D341Med (cell line): ENCODE measurements at places on chromosomes 13 and 19.
A peak's percentile ranks its signal among the peaks of the same experiment; 100 is the strongest.

GRCh38 chr19:14107581-14108461 is 9.7 kb downstream of the PRKACA start:
- no peak for DNase-seq

DNA sequence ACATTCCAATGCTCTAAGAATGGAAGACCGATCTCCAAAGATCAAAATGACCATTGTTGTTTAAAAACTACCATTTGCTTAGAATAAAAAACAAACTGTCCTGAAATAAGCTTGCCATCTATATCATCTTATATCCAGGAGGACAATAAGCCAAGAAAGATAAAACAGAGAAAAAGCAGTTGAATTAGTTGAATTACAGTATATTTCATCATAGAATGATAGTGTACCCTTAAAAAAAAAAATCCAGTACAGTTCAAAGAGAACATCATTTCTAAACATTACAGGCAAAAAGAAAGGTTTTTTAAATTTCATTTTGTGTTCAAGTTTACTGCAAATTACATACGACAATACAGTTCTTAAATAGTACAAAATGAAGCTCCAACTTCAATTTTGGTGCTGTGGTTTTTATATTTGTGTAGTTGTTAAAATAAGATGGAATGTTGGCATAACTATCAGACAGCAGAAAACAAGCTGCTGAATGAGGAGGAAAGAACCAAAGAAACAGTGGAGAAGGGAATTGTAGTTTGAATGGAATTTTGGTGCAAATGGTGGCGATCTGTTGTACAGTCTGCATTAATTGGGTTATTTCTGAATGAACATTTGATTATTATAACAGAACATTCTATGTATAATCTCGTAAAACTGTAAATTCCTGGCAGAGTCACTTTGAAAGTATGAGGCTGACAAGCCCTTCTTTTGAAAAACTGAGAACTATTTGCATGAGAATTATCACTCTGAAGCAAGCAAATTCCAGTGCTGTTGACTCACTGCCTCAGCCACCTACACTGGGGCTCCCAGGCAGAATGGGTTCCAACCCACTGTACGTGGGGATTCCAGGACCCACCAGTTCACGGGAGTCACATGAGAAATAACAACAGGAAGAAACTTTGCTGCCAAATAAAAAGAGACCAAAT is 37.7 kb downstream of the LHFPL6 start:
- no peak for DNase-seq

- no peak for DNase-seq
Measured at GRCh38 chr13:110388108-110388943, 81.2 kb downstream of the COL4A2 start.

DNA sequence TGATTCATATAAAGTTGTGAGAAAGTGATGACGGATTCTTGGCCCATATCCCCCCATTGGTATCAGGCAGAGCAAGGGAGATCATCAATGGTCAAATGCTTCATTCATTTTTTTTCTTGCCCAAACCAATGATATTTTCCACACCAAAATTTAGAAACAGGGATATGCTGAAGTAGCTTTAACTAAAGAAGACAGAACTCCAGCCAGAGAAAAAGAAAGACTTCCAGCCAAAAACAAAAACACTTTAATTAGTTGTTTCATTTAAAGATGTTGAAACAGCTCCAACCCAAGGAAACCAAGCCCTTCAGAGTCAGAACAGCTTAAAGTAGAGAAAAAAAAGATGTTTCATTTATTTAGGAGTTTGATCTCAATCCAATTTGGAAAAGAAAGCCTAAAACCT is 358.9 kb upstream of the NBEA start:
- DNase-seq, result no peak

DNA sequence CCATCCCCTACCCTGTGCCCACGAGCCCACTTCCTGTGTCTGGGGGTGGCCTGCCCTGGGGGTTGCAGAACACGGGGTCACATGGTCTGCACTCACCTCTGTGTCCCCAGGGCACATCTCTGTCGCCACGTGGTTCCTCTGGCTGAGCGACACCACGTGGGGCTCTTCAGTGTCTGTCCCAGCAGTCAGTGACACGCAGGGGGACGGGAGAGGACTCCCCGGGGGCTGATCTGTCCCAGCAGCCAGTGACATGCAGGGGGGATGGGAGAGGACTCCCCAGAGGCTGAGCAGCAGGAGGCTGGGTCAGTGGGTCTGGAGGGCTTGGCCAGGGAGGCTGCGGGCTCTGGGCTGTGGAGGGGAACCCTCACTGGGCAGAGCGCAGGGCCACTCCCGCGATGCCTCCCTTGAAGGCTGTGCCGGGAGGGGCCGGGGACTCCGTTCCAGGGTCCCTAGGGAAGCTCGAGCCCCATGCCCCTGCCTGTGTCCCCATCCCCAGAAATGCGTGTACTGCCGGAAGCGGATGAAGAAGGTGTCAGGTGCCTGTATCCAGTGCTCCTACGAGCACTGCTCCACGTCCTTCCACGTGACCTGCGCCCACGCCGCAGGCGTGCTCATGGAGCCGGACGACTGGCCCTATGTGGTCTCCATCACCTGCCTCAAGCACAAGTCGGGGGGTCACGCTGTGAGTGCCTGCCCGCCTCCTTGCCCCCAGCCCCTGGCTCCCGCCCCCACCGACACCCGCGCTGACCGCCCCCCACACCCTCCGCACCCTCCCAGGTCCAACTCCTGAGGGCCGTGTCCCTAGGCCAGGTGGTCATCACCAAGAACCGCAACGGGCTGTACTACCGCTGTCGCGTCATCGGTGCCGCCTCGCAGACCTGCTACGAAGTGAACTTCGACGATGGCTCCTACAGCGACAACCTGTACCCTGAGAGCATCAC is 174.8 kb downstream of the KDM4B start:
- no peak for DNase-seq

DNA sequence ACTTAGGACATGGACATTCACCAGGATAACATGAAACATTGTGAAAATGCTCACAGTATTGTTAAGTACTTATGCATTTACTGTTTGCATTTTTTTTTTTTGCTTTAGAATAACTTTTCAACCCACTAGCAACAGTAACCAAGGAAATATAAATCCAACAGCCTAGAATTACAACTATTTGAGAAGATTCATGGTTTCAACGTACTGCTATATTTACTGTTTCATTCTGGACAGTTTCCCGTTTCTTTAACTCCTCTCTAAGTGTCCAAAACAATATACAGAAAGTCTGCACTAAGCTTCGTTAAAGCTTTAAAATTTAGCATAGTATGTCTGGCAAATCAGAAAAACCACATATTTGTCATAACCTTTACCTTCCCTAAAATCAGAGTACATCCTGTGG is 2.7 kb downstream of the SMAD9 start:
- no peak for DNase-seq

- DNase-seq, result no peak
Measured at GRCh38 chr19:42242069-42242511, 312 bp downstream of the GSK3A start.

- no peak for DNase-seq
Measured at GRCh38 chr19:21158523-21159135, 16.8 kb downstream of the ZNF431 start.

DNA sequence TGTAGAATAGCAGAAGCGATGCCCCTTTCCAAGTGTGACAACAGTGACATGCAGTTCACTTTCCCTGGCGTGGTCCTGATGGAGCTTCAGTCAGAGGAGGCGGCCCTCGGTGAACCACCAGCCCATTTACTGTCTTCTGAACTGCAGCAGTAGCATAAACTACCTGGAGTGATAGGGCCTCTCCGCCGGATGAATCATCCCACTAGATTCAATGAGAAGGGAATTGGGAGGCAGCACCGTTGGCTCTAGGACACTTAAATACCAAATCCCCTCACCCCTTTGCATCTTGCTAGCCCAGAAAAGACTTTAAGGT is 112.8 kb upstream of the GPR12 start:
- no peak for DNase-seq

DNA sequence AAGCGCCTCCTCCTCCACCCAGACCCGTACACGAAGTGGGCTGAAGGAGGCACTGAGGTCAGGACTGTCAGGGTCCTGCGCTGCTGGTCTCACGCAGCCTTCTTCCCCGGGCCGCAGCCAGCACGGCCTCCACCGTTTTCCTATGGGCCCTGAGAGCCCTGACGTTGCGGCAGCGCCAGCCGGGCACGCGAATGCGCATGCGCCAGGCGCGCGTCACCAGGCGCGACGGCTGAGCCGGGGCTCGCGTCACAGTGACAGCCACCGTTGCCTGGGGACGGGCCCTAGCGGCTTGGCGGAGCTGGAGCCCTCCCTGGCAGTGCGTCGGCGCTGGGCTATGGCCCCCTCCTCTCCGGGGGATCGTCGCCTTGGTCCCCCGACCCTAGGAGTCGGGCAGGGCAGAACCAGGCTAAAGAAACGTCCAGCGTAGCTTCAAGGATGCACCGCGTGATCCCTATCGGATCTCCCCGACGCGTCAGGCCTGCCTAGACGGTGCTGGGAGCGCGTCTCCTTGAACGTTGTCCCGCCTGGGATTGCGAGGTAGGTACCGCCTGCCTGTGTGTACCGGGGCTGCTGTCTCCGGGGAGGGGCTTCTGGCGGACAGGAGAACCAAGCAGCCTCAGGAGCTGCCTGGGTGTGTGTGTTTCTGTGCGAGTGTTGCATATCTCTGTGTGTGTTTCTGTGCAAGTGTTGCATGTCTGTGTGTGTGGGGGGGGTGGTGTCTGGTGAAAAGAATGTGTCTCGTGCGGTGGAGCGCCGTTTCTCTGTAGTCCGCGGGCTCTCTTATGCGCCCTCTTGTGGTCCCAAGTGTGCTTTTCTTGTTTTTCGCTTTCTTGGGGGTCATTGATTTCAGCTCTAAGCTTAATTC is 43.2 kb downstream of the ZNF571 start:
- no peak for DNase-seq

DNA sequence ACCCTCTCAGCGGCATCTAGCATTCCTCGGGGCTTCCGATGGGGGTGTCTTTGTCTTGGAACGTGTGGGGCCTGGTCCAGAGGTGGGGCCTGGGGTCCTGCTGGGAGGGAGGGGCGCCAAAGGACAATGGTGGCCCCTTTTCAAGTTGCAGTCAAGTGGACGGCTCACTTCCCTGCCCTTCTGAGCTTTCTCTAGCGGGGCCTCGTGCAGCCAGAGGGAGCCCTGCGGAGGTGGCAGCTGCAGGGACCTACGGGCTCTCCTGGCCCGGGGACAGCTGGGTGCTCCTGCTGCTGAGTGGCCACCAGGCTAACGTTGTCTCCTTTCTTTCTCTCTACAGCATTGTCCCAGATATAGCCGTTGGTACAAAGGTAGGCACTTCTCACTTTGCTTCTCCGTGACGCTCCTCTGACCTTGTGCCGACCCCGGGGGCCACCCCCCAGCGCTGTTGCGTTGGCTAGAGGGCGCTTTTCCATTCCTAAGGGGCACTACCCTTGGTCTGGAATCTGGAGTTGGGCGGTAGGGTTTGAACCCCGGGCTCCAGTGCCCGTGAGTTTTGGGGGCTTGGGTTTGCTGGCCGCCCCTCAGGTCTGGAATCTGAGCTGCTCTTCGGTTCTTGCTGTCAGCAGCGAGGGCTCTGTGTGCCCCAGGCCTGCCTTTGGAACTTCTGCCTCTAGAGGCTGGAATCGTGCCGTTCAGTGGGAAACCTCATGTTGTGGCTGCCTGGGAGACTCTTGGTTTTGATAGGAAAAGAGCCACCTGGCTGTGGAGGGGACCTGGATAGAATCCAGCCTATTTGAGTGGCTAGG is 2.0 kb downstream of the PTBP1 start:
- no peak for DNase-seq

GRCh38 chr19:7602240-7602934 is 6.7 kb downstream of the CAMSAP3 start:
- peak; percentile 13 for DNase-seq

- DNase-seq, result no peak
Measured at GRCh38 chr19:39834287-39834841, 402 bp upstream of the DYRK1B start.

DNA sequence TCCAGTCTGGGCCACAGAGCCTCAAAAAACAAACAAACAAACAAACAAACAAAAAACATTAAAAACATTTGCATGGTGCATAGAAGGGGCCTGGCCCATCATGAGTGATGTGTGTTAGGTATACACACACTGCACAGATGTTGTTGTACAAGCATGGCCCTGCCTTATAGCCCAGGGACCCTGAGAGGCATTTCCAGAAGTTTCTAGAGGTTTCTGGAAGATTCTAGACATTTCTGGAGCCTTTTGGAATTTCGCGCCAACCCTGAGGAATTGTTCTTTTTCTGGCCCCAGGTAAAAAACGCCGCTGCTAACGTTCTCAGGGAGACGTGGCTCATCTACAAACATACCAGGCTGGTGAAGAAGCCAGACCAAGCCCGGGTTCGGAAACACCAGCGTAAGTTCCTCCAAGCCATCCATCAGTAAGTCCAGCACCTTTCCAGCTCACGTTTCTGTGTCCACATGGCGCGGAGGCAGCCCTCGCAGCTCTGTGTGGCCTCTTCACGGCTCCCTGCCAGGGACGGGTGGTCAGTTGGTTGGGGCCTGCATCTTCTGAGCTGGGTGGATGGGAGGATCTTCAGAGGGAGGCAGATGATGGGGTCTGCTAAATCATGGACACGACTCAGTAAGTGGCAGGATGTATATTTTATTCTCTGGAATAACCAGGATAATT is 18.4 kb upstream of the ARRDC2 start:
- no peak for DNase-seq

GRCh38 chr19:3515891-3516422 is 9.8 kb downstream of the FZR1 start:
- no peak for DNase-seq

GRCh38 chr13:69050696-69051095 is 1056.9 kb upstream of the ATXN8OS start:
- no peak for DNase-seq
